ENCODE measurements at places on chromosomes 3 and 15.

DNA sequence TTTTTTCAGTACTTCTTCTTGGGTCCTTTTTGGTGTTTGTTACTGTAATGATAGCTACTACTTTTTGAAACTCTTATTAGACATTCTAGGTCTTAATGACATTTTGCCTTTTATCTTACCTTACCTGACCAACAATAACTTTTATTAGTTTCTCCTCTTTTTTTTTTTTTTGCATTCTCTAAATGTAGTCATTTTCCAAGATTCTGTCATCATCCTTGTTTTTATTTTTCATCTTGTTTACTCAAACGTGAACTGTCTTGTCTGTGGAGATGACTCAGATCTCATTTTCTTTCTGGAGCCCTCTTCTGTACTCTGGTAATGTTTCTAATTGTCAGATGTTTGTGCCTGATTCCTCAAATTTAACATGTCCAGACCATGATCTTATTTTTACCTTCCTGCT, 2.9 kb downstream of the ABHD5 start:
- no peak for DNase-seq

GRCh38 chr3:28243424-28244106, 2.1 kb downstream of the CMC1 start:
- no peak for DNase-seq

- no peak for DNase-seq
Observed at GRCh38 chr3:192550356-192550755, 177.0 kb downstream of the FGF12 start.

- no peak for DNase-seq
Observed at GRCh38 chr3:31959951-31960792, 20.9 kb downstream of the OSBPL10 start.

- no peak for DNase-seq
Observed at GRCh38 chr3:67941433-67942030, 287.1 kb upstream of the SUCLG2 start.

DNA sequence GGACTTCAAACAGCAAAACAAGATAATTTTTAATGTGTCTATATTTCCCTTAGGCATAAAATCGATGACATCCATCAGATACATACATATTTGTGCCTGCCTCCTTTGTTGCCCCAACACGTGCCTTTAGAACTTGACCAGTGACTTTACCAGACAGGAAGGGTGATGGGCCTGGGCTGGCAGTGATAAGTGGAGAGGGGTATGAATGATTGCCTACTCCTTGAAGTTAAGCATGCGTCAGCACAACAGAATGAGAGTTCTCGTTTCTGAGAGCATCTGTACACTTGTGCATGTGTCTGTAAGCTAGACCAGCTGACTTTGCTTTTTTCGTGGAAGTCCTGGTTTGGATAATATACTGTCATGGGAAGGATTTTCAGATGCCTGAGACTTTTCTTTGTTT, 54.9 kb upstream of the COL6A6 start:
- DNase-seq, result no peak

GRCh38 chr3:25476639-25477038, 48.6 kb downstream of the RARB start:
- DNase-seq, result no peak

DNA sequence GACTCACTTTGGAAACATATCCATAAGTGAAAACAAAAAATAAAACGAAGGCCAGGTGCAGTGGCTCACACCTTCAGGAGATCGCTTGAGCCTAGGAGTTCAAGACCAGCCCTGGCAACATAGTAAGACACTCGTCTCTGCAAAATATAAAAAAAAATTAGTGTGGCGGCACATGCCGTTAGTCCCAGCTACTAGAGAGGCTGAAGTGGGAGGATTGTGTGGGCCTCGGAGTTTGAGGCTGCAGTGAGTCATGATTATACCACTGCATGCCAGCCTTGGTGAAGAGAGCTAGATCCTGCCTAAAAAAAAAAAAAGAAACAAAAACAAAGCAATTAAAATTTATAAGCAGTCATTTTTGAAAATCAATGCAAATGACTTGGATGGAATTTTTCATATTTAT, 54.7 kb upstream of the NANOGP8 start:
- no peak for DNase-seq

- no peak for DNase-seq
Observed at GRCh38 chr3:120473389-120473788, 22.6 kb upstream of the FSTL1 start.

GRCh38 chr15:87293031-87293430, 963.5 kb downstream of the NTRK3 start:
- DNase-seq, result no peak

- no peak for DNase-seq
Observed at GRCh38 chr3:112931736-112932521, 43.0 kb downstream of the CD200R1 start.

GRCh38 chr3:99545941-99546580, 92.3 kb upstream of the COL8A1 start:
- no peak for DNase-seq

DNA sequence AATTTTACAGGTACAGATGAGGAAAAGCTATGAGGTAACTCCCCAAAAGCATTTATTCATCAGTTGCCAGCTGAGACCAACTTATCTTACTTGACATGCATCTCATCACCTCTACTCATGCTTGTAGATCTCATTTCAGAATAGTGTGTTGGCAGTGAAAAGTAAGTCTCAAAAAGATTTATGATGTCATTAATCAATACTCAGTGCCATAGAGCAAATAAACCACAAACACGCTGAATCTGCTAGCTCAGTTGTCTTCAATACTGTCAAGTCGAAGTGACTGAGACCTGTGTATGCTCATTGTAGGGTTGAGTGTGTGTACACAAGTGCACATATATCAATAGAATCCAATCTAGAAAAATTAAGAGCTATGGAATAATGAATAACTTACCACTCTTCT, 413.5 kb downstream of the CNTN3 start:
- DNase-seq, result no peak

GRCh38 chr3:184050217-184050847, 2.5 kb upstream of the HTR3C start:
- no peak for DNase-seq

GRCh38 chr3:1228289-1228688, 135.5 kb downstream of the CNTN6 start:
- no peak for DNase-seq

- DNase-seq, result no peak
Observed at GRCh38 chr15:97728791-97729190, 231.7 kb upstream of the ARRDC4 start.

DNA sequence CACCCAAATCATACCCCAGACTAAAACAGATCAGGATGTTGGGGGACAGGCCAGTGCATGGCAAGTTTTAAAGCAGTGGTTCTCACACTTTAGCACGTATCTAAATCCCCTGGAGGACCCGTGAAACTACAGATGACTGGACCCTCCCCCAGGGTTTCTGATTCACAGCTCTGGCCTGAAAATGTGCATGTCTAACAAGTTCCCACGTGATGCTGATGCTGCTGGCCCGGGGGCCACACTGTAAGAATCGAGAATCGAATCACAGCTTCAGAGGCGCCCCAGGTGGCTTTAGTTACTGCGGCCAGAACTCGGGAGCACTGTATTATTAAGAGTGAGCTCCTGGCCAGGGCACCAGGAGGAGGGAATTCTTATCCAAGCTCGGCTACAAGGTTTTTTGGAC, 11.6 kb downstream of the ADAMTS17 start:
- no peak for DNase-seq

- DNase-seq, result peak; percentile 76
Observed at GRCh38 chr3:120093911-120094775, at the start of gene GSK3B. GSK3B (minus strand) TSS chr3:120094447; CDS start chr3:120093434, 1,013 bp downstream.

DNA sequence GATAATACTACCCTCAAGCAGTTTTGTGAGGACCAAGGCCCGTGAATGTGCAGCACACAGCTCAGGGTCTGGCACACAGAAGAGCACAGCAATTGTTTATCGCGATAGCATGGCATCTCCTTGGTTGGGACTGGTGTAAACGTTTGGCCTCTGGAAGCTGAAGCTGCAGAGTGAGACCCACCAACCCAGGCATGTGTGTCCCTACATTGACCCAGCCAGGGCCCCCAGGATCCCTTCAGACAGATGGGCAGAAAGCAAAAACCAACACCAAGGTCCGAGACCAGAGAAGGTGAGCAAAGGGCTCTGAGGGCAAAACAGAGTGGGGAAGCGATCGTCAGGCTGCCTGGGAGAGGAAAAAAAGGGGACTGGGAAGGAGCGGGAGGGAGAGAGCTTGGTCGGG, 12.6 kb upstream of the PSTPIP1 start:
- no peak for DNase-seq

DNA sequence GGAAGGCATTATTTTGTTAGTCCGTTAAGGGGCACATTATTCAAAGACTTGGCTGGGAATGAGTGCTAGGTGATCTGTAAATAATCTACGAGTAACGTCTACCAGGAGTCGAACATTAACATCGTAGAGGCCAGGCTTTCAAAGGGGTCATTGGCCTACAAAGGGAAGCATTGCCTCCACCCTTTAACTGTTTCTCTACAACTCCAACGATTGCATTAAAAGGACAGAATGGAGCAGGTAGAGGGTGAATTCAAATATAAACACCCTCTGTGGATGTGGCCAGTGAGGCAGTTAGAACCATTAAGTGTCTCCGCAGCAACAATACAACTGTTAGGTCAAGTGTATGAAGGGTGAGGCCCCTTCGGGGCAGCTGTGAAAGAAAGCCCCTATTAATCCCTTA, 126.0 kb upstream of the LMOD3 start:
- DNase-seq, result no peak

GRCh38 chr3:182384221-182384620, 409.1 kb upstream of the ATP11B start:
- DNase-seq, result no peak

DNA sequence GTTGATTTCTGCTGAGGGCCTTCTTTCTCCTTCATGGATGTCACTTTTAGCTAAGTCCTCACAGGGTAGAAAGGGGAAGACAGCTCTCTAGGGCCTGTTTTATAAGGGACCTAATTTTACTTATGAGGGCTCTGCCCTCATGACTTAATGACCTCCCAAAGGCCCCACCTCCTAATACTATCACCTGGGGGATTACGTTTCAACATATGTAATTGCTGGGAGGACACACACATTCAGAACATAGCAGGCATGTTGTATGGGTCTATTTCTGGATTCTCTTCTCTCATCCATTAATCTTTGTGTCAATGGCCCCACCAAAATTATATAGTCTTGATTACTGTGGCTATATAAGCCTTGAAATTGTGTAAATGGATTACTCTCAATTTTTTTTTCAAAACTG, 255.0 kb downstream of the CLSTN2 start:
- DNase-seq, result no peak

DNA sequence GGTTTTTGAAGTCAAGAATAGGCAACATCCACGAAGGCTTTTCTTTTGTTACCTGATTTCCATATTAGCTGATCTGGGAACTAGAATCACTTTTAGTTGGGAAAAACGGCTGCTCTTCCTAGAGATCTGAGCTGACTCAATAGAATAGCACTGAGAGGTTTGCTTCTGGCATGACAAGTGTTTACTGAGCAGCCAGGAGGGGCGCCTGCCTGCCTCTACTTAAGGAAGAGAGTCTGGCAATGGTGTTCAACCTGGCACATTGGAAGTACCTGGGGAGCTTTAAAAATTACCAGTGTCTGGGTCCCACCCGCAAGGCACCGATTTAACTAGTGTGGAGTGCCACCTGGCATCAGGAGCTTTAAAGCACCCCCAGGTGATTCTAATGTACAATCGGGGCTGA, 34.4 kb downstream of the FAM43A start:
- DNase-seq, result no peak

DNA sequence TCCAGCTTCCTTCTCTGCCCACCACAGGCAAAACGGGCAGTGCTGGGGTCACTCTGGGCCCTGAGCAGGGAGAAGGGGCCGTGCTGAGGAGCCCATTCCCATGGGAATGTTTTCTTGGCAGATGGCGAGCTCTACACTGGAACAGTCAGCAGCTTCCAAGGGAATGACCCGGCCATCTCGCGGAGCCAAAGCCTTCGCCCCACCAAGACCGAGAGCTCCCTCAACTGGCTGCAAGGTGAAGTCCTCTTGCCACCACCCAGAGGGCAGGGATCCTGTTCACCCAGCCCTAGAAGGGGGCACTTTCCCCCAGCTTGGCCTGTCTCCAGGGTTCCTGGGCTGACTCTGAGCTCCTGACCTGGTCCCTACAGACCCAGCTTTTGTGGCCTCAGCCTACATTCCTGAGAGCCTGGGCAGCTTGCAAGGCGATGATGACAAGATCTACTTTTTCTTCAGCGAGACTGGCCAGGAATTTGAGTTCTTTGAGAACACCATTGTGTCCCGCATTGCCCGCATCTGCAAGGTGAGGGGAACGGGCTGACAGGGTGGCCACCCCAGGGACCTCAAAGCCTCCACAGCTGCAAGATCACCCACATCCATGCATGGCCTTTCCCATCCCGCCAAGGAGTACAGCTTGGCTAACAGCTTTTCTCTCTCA, 12.4 kb downstream of the CIB1 start:
- peak; percentile 41 for DNase-seq

DNA sequence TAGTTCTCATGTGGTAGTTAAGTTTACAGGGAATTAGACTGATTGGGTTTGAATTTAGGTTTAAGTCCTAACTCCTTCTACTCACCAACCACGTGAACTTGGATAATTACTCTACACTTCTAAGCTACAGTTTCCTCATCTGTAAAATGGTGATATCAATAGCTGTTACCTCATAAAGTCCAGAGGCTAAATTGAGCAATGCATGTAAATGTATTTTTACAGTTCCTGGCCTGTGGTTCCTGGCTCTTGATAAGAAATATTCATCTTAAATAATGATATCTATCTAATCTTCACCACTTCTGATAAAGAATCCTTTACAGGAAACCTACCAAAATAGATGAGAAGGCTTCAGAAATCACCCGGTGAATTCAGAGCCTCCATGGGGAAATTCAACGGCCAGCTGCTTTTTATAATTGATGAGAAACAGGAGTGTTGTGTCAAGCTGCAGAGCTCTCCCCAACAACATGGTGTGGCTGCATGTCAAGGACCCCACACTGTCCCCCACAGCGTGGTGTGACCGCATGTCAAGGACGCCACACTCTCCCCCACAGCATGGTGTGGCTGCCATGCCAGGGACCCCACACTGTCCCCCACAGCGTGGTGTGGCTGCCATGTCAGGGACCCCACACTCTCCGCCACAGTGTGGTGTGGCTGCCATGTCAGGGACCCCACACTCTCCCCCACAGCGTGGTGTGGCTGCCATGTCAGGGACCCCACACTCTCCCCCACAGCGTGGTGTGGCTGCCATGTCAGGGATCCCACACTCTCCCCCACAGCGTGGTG, 80.8 kb upstream of the PEX5L start:
- no peak for DNase-seq

- no peak for DNase-seq
Observed at GRCh38 chr3:141291559-141292355, 60.1 kb downstream of the PXYLP1 start.

DNA sequence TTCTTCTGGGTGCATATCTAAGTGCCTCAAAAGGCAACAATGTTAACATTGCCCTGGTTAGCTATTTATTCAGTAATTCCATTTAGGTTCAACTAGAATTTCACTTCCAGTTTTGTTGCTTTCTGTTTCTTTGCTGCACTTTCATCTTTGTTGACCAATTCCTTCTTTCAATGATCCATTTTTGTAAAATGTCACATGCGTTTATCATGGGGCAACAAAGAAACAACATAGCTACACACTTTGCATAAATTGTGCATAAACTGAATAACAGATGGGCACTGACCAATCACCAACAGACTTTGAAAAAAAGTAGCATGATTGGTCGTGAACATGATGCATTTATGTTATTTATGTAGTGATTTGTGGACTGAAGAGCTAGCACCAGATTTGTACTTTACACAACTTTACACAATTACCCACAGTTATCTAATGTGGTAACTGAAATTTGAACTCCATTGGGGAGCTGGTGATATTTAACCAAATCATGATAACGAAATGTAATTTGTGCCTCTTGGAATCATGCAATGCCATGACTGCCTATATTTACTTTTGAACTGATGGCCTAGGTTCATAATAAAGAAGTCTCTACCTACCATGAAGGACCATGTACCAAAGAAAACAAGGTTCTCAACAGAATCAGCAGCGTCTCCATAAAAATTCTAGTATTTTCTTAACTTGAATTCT, 7.1 kb upstream of the CPOX start:
- DNase-seq, result no peak
